ENCODE measurements at places on chromosomes 16 and 17.

- peak; percentile 41 for DNase-seq
These were observed 7.6 kb downstream of the AIPL1 start for GRCh38 chr17:6427279-6427781.

- no peak for DNase-seq
These were observed 187.6 kb upstream of the C17orf78 start for GRCh38 chr17:37188157-37188556.

- DNase-seq = no peak
These were observed 90.5 kb downstream of the NPIPB11 start for GRCh38 chr16:29315916-29316517.

- no peak for DNase-seq
These were observed 393.1 kb downstream of the CNTNAP4 start for GRCh38 chr16:76670125-76670857.

DNA sequence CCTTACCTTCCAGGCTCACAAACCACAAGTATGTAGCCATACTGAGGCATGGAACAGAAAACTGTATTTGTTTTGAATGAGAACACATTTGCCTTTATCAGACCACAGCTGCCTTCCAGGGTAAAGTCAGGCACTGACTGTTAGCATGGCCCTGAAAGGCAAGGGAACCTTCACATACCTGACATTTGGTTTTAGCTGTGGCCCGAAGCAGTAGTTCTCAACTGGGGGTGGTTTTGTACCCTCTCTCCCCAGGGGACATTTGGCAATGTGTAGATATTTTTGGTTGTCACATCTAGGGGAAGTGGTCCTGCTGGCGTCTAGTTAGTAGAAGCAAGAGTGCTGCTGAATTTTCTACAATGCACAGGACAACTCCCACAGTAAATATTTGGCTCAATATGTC lies 9.2 kb downstream of the HERPUD1 start:
- no peak for DNase-seq

GRCh38 chr17:29707212-29707571 lies 84.5 kb upstream of the CORO6 start:
- DNase-seq = no peak

- no peak for DNase-seq
These were observed 240 bp downstream of the WBP2 start for GRCh38 chr17:75854881-75855309.

GRCh38 chr16:20137194-20137593 lies 63.5 kb upstream of the GPR139 start:
- DNase-seq = no peak

GRCh38 chr16:1781254-1781653 lies 1.1 kb downstream of the SPSB3 start:
- DNase-seq = no peak

DNA sequence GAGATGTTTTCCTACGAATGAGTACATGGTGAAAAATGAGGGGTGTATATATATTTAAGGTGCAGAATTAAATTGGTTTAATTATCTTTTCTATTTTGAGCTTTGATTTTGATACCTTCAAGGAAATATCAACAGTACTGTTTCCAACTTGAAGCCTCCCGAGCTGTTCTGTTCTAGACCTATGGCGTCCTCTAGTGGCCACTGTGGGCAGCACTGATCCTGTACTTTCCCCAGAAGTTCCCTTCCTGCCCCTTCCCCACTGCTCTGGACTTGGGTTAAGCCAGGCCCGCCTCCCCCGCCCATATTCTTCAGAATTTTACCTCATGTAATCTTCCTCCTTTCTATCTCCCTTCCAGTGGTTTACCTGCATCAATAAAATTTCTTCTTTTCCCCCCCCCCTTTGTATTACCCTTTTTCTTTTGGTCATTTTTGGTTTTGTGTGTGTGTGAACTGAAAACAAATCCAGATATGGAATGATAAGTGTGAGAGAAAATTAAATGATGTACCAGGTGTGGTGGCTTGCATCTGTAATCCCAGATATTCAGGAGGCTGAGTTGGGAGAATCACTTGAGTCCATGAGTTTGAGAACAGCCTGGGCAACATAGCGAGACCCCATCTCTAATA lies 1643.5 kb downstream of the TP53TG3F start:
- DNase-seq = no peak

DNA sequence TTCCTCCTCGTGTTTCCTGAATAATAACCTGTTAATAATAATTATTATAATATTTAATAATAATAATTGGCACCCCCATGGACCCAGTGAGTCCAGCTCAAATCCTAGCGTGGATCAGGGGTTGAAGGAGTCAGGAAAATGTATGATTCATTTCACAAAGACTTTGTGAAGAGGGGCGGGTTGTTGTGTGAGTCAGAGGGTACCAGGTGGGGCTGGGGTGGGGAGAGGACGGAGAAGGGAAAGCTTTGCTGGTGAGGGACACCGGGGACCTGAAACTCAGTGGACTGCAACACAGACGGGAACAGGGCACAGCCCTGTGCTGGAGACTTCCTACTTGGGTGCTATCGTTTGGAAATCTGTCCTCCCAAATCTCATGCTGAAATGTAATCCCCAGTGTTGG lies 3.1 kb upstream of the ADORA2B start:
- no peak for DNase-seq

DNA sequence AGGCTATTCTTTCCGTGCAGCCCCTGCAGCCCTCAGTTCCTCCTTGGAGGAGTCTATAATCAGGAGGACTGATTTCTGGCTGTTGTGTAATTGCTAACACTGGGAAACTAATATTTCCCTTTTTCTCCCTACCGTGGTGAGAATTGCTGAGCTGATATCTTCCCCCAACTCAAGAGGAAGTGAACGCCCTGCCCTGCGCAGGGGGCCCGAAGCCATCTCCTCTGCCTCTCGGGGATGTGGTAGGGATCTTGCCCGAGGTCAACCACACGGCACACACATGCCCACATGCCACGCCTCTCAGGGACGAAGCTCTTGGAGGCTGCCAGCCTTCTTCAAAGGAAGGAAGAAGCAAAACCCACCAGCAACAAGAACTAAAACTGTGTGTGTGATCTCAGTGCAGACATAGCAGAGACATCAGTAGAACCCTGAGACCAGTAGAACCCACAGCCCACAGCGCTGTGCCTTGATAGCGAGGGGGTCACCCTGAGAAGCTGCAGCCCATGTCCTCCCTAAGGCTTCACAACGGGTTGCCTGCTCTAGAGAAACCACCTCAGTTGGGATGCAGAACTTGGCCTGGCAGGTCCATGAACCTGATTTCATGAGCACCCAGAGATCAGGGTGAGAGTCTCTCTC lies 8.9 kb upstream of the ULK2 start:
- DNase-seq = peak; percentile 43

DNA sequence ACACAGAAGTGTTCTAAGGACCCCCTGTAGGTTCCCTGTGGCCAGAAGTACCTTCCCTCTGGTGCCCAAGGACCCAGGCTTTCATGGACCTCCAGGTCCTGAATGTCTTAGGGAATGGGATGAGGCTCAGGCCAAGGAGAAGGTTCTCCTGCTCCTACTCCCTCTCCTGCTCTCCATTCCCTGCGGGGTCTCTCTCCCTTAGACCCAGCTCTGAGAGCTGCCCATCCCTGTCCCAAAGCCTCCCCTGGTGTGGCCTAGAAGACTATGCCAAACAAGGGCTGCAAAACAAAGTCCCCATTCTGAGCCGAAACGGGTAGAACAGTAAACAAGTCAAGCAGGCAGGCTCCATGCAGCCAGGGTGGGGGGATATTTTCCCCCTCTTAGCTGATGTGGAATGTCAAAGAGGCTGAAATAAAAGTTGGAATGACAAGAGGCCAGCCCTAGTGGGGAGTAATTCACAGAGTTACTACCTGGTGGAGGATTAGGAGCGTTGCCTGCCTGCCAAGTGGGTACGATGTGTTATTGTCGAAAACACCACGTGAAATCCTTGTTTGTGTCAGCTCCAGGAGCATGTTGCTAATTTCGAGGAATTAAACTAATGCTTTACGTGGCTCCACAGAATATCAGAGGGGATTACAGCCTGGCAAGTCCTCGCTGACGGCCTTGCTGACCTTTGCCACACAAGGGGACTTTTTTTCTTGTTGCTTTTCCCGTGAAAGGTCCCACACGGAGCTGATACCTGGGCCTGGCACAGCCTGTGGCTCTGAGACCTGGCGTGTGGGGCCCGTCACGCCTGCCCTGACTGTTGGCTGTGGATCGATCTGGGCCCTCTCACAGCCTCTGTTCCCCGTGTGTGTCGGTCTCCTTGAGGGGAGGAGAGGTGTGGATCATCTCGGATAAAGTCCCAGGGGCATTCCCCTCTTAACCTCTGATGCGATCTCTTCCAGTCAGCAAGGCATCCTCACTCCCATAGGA lies 2.9 kb downstream of the WFIKKN2 start:
- DNase-seq = no peak

DNA sequence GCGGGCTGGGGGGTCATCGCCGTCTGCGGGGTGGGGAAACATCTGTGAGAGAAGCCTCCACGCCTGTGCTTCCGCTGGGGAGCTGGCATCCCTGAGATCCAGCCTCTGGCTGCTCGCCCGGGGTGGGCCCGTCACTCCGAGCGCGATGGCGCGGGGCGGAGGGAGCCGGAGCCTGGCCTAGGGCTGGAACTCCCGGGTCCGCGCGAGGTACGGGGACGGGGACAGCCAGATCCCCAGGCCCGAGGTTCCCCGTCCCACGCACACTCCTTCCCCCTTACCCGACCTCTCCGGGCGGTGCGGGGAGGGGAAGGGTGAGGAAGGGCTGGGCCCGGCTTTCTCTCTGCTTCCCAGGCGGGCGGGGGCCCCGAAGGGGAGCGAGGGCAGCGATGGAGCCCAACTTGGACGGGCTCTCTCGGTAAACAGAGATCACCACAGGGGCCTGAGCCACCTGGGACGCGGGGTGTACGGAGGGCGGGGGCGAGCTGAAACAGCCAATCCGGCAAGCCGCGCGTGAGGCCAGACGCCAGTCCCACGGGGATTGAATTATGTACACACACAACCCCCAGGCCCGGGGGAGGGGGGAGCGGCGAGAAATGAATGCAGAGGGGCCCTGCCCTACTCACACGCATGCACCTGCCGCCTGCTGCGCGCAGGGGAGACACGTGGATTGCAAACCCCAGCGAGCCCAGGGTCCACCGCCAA lies at the start of gene SLC16A11:
SLC16A11 (minus strand) TSS at position 596 of the 702 bp plus-strand sequence; CDS start at position 17, 579 bp downstream.
- DNase-seq = peak; percentile 52

- DNase-seq = no peak
These were observed 27.4 kb downstream of the STH start for GRCh38 chr17:46026166-46027047.

- DNase-seq = no peak
These were observed 18.4 kb downstream of the ADCY9 start for GRCh38 chr16:4097826-4098240.

- no peak for DNase-seq
These were observed 10.3 kb downstream of the HOXB4 start for GRCh38 chr17:48567646-48568354.

GRCh38 chr17:410543-411401 lies 58.2 kb upstream of the RPH3AL start:
- DNase-seq = no peak

- no peak for DNase-seq
These were observed 65.0 kb downstream of the PARN start for GRCh38 chr16:14564861-14565687.

DNA sequence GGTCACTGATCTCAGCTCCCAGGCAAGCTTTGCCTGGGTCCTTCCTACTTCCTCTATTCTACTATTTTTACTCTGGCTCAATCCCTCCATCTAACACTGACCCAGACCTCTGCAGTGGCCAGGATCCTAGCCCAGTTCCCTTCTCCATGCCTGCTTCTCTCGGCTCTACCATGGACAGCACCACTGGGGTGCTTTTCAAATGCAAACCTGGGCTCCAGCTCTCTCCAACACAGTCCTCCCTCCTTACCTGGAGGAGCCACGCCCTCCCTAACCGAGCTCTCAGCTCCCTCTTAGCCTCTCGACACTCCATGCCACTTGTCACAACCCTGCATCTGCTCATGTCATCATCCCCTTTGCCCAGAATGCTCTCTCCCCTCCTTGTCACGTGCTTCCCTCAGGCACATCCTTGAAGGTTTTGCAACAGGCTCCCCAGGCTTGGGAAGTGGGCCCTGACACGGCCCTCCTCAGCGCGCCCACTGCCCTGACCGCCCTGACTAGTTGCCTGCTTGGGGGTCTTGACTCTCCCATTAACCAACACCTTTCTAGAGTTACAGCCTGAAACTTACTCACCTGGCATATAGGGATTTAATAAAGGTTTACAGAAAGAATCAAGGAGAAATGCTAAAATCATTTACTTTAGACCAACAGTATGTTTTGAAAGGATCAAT lies 41.6 kb downstream of the MARF1 start:
- DNase-seq = no peak

DNA sequence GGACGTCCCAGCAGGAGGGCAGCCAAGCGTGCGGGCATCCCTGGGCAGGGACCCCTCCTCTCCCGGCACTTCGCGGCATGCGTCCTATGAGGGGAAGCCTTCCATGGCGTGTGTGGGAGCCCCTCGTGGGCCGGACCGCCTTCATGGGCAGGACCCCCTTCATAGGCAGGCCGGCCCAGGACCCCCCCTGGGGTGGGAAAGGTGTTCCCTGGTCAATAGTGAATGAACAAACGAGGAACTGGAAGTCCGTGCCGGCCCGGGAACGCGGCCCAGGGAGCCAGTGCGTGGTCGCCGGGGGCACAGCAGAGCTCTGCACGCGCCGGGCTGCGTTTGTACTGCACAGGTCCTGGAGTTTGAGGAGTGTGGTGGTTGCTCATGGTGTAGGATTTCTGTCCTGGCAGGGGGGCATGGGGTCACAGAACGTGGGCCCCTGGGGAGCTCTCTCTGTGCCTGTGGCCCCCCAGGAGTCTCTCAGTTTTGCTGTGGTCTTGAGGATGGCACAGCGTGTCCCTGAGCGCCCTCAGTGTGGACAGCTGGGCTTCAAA lies 13.9 kb downstream of the BAIAP2 start:
- no peak for DNase-seq

DNA sequence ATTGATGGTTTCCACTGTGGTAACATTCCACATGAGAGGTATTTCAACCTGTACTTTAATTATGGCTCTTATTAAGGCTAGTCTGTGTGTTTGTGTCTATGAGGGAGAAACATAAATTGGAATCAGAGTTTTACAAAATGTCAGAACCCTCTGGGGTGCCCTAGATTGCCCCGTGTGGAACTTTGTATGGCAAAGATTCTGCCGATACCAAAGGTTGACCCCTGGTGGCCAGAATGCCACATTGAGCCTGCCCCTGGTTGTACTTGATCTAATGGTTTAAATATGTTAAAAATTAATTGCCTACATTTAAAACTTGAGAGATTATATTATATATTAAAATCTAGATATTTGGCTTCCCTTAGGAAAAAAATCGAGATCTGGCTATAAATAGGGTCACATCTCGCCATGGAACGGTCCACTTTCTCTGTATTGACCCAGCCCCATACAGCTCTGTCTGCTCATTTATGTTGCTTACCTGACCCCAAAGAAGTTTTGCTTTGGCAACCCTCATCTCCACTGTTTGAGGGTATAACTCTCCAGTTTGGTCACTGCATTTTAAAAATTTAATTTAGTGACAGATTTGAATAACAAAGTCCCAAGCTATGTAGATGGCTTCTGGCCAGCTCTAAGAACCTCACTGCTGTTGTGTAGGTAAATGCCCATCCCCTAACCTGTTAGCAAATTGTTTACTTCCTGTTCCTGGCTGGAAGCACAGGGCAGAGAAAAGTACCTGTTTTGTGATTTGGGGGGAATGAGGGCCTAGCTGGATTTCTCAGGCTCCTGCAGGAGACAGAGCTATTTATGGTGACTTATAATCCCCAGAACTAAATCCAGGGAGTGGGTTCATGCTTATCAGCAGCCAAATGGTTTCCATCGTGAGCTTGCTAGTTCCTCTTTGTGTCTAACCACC lies 95.0 kb downstream of the PLCG2 start:
- peak; percentile 47 for DNase-seq

Measured in left hindlimb (tissue), 1 donor.